ENCODE measurements at places on chromosomes 13 and 19.

DNA sequence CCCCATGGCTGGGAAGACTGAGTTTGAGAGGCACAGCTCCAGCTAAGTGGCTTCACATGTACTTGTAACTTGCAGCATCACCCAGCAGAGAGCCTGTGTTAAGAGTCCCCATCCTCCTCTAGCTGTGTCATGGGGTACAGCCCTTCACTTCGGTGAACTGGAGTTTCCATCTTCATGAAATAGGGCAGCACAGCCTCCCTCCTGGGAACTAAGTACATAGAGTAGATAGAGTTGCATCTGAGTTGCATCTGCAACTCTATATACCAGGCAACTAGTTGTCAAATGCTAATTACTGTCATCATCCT lies 1.2 kb downstream of the PRDX2 start:
- DNase-seq, result no peak

GRCh38 chr19:18110609-18111232 lies 13.1 kb downstream of the MAST3 start:
- DNase-seq, result no peak

- DNase-seq, result no peak
Measured at GRCh38 chr13:29547153-29547552, 48.3 kb downstream of the SLC7A1 start.

DNA sequence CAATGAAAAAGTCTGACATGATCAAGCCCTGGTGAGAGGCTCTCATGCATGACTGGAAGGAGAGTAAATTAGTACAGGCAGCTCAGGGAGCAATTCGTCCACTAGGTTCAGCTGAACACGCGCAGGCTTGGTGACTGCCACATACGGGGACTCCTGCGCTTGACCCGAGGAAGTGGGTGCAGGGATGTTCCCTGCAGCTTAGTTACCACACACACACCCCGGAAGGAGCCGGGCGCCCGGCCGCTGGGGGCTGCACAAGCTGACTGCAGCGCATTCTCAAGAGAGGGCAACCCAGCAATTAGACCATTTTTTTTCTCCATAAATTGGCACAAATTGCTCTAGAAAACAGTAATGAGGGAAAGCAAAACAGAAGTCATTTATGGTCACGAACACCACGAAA lies 23.0 kb upstream of the MIER2 start:
- no peak for DNase-seq

DNA sequence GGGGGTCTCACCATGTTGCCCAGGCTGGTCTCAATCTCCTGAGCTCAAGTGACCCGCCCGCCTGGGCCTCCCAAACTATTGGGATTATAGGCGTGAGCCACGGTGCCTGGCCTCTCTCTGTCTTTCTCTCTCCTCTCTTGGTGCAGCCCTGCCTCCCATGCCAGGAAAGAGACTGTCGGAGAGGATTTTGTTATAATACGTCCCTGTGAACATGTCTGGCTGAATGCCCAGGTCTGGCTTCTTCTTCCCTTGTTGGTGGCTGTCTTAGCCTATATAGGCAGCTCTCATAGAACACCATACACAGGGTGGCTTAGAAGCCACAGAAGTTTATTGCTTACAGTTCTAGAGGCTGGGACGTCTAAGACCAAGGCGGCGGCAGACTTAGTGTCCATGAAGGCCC lies 46.4 kb downstream of the PEX11G start:
- DNase-seq, result peak; percentile 33

DNA sequence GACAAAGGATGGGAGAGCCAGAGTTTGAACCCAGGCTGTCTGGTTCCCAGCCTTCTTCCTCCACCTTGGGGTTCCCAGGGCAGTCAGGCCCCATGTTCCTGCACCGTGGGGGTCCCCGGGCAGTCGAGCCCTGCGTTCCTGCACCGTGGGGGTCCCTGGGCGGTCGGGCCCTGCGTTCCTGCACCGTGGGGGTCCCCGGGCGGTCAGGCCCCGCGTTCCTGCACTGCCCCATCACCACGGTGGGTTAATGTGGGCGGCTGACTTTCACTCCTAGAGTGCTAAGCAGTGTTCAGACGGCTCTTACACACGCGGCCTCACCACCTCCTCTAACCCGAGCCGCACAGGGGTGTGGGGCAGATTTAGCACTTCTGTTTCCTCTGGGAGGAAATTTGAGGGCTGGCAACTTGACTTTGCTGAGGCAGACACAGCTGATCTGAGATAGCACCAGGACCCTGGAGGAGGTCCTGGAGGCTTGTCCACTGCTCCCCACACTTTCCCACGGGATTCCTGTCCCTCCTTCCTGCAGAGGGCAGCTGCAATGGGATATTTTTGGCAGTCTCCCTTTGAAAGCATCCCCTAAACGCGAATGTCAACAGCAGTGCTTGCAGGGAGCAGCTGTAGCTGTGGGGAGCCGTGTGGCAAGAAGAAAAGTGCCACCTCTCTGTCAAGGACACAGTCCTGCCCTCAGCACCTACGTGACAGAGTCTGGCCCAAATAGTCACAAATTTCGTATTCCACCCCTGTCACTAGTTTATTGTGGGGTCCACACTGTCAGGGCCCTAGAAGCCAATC lies 239.4 kb downstream of the TEX29 start:
- no peak for DNase-seq

GRCh38 chr13:102097708-102098107 lies 304.1 kb downstream of the FGF14 start:
- no peak for DNase-seq

DNA sequence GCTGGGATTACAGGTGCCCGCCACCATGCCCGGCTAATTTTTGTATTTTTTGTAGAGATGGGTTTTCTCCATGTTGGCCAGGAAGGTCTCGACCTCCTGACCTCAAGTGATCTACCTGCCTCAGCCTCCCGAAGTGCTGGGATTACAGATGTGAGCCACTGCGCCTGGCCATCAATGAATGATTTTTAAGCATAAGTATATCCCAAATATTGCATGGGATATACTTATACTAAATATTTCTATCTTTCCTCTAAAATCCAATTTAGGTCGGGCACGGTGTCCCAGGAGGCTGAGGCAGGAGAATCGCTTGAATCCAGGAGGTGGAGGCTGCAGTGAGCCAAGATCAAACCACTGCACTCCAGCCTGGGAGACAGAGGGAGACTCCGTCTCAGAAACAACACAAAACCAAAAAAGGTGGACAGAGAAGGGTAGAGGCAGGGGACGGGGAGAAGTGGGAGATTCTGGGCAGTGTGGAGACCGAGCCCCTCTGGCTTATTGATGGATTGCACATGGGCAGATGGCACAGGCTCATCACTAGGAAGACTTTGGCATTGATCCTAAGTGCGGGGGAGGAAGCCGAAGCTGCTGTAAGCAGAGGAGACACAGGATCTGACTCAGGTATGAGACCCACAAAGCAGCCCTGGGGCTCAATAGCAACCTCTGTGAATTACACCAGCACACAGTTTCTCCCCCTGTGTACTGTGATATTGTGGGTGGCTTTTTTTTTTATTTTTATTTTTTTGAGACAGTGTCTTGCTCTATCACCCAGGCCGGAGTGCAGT lies 13.5 kb downstream of the ARRDC5 start:
- DNase-seq, result no peak

- DNase-seq, result no peak
Measured at GRCh38 chr19:1632462-1633268, 19.8 kb downstream of the TCF3 start.

DNA sequence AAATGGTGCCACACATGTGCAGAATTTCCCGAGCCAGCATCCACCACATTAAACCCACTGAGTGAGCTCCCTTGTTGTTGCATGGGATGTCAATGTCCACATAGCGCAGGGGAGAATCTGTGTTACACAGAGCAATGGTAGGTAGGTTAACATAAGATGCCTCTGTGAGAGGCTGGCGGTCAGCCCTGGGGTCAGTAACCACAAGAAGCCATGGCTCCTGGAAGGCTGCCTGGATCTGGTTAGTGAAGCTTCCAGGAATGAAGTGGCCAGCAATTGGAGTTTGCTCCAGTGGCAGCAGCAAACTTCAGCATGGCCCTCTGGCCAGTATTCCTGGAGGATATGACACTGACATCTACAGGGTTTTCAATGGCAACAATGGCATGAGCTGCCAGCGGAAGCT lies 37.0 kb upstream of the PCDH9 start:
- peak; percentile 17 for DNase-seq

DNA sequence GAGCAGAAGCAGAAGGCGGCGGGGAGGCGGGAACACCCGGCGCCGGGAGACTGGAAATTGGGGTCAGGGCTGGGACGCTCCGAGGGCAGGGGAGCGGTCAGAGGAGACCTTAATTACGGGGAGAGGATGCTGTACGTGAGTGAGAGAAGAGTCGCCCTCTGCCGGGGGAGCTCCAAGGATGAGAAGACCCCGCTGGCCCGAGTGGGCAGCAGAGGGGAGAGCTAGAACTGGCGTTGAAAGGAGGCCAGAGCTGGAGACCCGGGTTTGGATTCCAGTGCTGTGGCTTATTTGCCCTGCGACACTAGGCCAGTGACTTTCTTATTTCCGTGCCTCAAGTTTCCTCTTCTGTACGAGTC lies 536 bp downstream of the FAM32A start:
- peak; percentile 27 for DNase-seq

DNA sequence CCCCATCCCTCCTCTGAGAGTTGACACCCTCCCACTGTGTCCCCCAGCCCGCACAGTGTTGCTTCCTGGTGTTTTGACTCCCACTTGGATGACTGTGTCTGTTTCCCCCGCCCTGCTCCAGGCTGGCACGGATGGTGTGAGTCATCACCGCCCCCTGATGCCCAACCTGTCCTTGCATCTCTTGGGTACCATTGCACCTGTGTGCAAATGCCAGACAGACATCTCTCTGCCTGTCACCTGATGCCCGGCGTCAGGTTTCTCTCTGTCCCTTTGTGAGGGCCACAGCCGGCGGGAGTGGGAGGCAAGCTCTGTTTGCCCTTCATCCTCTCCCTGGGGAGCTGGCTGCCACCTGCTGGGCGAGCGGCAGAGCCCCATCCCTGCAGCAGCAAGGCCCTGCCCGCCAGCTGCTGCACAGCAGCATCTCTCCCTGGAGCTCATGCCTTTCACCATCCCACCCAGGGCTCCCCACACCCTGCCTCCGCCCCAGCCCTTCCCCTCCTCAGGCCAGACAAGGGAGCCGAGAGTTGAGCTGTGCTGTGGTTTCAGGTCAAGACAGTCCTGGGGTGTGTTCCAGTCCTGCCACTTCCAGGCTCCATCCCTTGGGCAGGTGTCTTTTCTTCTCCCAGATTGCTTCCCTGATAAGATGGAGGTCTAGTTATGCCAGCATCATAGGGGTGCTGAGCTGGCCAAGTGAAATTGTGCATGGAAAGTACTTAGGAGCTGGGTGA lies 29.7 kb downstream of the NKPD1 start:
- DNase-seq, result no peak

- DNase-seq, result no peak
Measured at GRCh38 chr19:51491586-51491985, 10.0 kb downstream of the SIGLEC12 start.

DNA sequence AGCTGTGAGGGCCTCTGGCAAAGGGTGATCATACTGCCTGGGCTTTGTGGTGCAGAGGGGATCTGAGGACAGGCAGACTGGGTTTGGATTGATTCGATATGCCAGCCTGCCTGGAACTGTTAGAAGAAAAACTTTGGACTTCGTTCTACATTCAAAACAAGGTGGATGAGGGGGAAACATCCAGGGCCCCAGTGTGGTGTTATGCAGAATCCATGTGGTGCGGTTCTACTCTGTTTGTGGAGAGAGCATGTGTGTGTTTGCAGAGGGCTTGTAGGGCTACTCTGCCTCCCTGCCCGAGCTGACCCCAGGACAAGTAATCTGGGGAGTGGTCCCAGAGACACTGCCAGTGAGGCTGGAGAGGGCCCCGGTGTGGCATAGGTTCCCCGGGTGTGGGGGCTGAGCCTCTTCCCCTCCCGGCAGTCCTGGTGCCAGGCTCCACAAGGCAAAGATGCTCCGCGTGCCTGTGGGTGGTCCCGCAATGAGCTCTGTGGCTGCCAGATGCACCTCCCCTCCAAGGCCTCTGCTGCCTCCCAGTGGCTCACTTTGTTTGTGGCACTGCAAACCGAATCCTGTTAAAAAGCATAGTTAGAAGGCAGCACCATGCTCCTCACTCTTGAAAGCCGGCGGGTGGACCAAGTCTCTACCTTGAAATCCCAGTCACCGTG lies 22.3 kb upstream of the TFDP1 start:
- peak; percentile 66 for DNase-seq

DNA sequence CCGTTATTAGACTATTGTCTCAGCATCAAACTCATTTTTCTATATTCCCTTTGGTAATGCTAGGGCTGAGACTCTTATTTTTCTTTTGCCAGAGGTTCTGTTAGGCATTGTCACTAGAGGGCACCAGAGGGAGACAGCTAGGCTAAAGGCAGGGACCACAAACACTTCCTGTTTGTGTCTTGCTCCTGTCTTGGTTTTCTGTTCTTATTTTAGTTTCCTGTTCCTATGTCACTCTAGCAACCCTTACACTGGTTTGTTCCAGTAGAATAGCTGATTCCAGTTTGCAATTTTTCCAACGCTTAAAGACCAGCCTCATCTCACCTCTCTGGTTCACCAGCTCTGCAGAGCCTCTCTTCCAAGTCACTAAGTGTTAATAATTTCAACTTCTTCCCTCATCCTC lies 772.0 kb downstream of the DIAPH3 start:
- peak; percentile 58 for DNase-seq

DNA sequence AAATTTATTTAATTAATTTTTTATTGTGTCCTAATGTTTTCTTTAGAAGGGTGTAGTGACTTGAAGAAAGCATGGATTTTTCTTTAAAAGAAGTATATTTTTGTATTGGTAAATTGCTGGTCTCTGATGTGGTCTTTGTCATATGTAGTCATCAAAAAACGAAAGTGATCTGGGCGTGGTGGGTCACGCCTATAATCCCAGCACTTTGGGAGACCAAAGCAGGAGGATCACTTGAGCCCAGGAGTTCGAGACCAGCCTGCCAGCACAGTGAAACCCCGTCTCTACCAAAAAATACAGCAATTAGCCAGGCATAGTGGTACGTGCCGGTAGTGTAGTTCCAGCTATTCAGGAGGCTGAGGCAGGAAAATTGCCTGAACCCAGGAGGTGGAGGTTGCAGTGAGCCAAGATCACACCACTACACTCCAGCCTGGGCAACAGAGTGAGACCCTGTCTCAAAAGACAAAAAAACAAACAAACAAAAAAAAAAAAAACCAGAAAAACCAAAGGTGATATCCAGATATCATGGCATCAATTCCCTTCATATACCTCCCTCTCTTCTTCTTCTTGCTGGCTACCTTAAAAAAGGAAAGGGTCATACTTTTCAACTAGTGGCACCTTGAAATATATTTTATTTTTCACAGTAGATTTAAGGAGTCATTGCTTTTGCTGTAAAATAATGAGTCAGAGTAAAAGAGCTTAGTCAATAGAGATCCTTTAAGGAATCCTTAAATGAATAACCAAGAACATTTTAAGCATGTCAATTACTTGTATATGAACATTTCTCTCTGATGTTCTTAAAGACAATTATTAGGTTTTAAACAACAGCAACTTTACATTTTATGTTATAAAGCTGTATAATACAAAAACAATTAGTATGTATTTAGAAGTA lies 19.9 kb downstream of the KCTD4 start:
- no peak for DNase-seq

Data from fibroblast of gingiva (primary cell).